ENCODE measurements at places on chromosomes 3 and 15. TPM values are rescaled to one million over a fixed set of nuclear protein-coding genes. Genes with fewer than 3 reads are reported as not detected.

DNA sequence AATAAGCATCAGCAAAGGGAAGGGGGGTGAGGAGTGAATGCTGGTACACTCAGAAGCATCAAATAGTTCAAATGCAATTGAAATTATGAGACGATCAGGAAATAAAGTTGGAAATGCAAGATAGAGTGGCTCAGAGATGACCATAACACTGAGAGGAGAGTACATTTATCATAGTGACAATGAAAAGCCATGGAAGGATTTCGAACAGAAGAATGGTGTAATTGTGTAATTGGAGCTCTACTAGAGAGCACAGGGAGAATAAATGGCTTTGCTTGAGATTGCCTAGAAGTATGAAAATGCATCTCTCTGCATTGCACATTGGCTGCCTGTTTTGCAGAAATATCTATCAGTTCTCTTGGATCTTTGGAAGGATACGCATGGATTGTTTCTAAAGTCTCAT is 163.3 kb downstream of the TP63 start:
- DNase-seq = no peak

DNA sequence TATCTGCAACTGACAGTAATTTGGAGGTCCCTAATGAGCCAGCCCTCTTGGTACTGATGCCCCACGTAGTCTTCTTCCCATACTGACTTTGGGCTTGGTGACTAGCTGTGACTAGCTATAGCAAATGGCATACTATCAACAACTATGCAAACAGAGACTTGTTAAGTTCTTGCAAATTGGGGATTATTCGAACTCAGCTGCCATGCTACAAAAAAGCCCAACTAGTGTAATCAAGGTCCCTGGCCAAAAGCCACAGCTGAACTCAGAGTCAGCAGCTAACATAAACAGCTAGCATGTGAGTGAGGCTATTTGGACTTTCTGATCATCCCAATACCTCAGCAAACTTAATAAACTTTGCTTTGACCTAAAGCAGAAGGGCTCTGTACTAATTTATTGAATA is 121.2 kb upstream of the PLXND1 start:
- DNase-seq = no peak

GRCh38 chr15:39918688-39919385 is 1.2 kb downstream of the GPR176 start:
- DNase-seq = peak; percentile 71

DNA sequence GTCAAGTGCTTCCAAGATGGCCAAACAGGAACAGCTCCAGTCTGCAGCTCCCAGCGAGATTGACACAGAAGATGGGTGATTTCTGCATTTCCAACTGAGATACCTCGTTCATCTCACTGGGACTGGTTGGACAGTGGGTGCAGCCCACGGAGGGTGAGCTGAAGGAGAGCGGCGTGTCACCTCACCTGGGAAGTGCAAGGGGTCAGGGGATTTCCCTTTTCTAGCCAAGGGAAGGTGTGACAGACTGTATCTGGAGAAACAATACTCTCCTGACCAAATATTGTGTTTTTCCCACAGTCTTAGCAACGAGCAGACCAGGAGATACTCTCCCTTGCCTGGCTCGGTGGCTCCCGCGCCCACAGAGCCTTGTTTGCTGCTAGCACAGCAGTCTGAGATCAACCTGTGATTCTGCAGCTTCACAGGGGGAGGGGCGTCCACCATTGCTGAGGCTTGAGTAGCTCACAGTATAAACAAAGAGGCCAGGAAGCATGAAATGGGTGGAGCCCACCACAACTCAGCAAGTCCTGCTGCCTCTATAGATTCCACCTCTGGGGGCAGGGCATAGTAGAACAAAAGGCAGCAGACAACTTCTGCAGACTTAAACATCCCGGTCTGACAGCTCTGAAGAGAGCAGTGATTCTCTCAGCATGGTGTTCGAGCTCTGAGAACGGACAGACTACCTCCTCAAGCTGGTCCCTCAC is 293.5 kb upstream of the SUCLG2 start:
- no peak for DNase-seq

DNA sequence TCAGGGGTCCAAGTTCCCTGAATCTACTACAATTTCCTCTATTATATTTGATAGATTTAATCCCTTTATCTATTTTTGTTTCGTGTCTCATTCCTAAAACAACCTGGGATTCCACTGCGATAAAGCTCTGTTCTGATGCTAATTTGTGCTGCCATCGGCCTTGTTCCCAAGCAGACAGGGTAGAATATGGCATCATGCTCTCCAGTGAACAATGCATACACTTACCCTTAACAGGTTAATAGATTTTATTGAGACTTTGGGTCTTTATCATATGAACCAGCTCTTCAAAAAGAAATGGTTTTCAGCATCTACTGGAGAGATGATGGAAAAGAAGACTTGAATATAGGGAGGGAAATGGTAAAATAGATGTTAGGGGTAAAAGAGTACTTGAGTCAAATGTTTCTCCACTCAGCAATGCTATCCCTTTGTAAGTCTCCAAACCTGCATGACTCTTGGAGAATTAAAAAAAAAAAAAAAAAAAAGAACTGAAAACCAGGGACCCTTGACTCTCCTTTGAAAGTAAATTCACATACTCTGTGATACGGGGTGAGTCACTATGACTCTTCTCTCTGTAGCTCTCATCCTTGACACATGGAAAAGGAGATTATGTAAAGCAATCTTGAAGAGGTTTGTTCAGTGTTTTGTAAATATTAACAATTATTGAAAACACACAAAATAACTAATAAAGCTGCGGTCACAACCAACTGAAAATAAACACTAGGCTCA is 268.8 kb downstream of the ZBTB20 start:
- peak; percentile 69 for DNase-seq

GRCh38 chr15:90240856-90241255 is 6.8 kb downstream of the GDPGP1 start:
- no peak for DNase-seq

DNA sequence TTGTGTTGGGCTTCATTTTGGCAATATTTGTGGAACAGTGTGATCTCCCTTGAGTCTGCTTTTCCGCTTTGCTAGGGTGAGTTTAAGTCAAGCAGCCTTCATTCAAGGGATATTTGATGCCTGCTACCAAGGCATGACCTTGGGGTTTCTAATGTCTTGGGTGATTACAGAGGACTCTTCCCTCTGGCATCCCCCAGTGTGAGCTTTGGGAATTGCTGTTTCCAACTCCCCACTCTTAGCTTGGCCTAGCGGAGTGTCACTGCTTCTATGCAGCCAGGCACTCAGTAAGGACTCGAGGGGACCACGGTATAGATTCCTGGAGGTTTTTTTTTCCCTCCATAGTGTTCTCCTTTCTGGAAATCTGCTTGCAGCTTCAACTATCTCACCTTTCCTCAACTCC is 21.1 kb downstream of the GCNT3 start:
- peak; percentile 27 for DNase-seq

- DNase-seq = peak; percentile 56
Observed at GRCh38 chr3:140953028-140953960, 11.7 kb downstream of the SLC25A36 start.

DNA sequence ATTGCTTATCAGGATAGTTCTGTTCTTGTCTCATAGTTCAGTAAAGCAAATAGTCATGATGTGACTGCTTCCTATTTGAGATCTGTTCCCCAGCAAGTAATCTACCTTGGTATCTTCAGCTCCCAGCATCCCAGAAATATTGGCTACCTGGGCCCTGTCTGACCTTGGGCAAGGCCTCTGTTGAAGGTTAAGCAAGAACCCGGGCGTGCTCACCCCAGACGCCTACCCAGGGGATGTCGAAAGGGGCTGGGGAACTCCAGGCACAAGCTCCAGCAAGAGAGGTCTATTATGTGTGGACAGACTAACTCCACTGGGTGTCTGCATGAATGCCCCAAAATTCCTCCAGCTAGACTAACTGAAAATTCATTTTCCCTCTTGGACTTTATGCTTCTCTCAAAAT is 37.3 kb upstream of the IGF1R start:
- no peak for DNase-seq

DNA sequence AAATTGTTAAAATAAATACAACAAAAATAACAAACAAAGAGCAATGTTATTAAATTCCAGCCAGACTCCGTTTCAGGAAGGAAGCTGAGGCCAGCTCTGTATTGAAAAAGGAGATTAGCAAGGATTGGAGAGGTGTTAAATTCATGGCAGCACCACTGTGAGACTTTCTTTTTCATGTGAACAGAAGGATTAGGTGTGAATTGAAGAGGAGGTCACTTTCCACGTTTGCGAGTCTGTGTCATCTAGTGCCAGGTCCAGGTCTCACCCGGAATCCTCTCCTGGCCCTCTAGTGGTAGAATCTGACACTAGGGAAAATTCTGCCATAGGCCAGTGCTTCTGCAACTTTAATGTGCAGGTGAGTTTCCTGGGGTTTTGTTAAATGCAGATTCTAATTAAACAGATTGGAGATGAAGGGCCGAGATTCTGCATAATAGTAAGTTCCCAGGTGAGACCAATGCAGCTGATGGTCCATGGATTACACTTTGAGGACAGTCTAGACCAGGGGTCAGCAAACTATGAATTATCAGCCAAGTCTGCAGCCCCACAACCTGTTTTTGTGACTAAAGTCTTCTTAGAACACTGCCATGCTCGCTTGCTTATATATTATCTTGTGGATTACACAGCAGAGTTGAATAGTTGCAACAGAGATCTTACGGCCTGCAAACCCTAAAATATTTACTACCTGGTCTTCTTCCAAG is 9.2 kb upstream of the SLC6A1 start:
- peak; percentile 38 for DNase-seq

- peak; percentile 36 for DNase-seq
Observed at GRCh38 chr3:62954580-62954979, 79.4 kb upstream of the CADPS start.

- DNase-seq = no peak
Observed at GRCh38 chr3:136995652-136996051, 37.9 kb downstream of the IL20RB start.

DNA sequence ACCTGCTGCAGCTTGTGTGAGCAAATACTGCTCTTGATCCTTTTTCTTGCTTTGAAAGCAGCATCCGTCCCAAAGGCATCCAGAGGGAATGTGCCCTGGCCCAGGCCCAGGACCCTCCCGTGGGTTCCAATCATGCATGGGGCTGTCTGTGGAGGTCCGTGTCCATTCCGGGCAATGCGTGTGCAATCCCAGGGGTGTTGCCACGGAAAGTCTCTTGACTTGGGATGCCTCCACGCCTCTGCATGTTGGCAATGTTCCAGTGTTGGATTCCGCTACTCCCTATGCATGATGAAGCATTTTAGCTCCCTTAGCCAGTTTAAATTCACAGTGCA is 105.7 kb downstream of the SNRPN start:
- DNase-seq = no peak

- peak; percentile 93 for DNase-seq
Observed at GRCh38 chr3:49719214-49719884, at the start of gene AMIGO3. Gene AMIGO3, minus strand, starts transcription at chr3:49719684. Its CDS starts 219 bp downstream, at chr3:49719465.

CYP11A1 gene
- not detected for total RNA-seq

POLQ gene
- total RNA-seq = 9.9 TPM

ATP13A4 gene
- not detected for total RNA-seq

TIPIN gene
- total RNA-seq = 21.4 TPM

CFAP44 gene
- total RNA-seq = 1.6 TPM

Measured in RPMI7951 (cell line).